ENCODE measurements at places on chromosomes 3 and 15. TPM values are rescaled to one million over a fixed set of nuclear protein-coding genes. Genes with fewer than 3 reads are reported as not detected.

DNA sequence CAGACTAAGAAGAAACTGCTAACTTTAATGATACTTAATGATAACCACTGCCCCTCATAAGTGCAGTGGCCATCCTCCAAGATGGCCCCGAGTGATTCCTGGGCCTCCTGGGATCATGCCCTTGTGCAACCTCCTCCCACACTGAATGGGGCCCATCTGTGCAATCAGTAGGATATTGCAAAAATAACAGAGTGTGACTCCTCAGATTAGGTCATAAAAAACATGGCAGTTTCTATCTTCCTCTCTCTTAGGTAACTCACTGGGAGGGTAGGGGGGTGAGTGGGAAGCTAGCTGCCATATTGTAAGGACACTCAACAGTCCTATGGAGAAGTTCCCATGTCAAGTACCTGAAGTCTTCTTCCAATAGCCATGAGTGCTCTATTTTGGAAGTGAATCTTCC is 173.0 kb downstream of the SHQ1 start:
- no peak for ATAC-seq

DNA sequence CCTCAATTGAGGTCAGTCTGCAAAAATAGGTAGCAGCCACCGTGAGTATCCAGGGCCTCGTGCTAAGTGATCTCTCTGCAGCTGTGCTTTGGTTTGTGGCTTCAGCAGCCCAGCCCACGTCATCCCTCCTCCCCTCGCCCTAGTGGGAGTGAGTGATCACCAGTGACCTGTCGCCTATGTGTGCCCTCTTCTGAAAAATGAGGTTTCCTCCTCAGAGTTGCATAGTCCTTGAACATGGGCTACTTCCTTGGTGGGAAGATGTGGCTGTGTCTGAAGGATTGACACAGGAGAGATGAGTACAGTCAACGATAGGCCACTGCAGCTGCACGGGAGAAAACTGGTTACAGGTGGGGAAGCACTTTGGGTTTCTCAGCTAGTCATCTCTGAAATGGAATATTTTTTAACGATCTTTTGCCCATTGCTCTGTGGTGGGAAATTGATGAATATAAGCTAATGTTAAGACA is 144.8 kb upstream of the BHLHE40 start:
- ATAC-seq = no peak

DNA sequence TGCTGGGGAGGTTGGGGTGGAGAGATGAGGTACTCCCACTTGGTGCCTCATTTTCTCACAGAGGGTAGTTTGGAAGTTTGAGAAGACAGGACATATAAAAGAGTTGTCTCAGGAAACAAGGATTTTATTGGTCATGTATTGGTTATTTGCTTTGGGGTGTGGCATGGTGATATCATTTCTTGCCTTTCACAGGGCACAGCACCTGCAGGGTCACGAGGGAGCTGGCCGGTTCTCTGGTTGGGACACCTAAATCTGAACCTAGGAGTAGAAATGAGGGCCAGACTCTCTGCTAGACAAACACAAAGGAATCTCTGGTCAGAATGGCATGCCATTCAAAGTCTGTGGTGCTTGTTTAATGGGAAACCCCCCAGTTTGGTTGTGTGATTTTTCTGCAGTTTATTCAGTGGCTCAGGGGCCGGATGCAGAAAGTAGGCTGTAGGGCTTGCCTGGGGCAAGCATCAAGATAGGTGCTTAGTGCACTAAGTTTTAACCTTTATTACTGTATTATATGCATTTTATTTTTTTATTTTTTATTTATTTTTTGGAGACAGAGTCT is 237.7 kb upstream of the EIF1B start:
- ATAC-seq = no peak

DNA sequence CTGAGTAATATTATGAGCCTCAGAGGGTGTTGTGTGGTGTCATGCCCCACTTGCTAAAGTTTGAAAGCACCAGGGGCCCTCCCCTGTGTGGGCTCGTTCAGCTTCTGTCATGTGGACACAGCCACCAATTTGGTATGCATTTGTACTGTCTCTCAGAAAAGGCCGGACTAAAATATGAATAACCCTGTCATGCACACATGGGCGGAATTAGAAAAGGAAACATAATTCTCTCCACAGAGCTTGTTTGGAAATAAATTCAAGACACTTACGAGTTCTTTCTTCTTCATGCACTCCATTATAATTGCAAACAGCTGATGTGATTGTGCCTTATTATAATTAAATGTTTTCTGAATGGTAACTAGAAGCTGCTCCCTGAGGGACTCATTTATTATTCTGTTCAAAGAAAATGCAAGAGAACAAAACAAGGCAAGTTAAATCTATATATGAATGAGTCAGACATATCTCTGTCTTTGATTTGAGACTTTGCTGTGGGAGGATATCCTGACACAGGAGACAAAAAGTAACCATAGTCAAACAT is 39.1 kb downstream of the TRPM1 start:
- ATAC-seq = no peak

GRCh38 chr3:43690400-43691119 is at the start of gene ABHD5:
Gene ABHD5 (plus strand): TSS chr3:43690938. CDS start chr3:43690993, 55 bp downstream.
- peak; percentile 94 for ATAC-seq

DNA sequence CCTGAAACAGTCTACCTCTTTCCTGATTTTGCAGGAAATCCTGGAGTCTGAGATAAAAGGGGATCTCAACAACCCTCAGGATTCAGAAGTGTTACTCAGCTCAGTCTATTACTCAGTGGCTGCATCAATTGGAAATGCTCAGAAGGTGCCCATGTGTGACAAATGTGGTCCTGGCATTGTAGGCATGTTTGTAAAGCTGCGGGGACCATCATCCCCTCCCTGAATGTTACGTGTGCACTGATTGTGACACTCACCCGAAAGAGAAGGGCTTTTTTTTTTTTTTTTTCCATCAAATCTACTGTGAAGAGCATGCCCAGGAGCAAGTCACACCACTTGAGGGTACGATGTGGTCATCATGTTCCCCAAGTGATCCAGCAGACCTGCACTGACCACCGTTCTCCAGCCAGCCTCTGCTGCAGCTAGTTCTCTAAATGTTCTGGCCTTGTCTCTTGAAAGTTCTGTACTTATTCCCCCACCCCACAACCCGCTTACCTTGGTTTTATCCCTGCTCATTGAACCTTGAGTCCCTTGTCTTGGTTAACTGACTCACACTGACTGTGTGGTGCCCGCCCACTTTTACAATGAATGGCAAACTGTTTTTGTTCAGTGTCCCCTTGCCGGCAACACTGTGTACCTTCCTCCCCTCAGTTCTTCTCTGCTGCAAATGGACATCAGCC is 19.8 kb downstream of the ST3GAL6 start:
- ATAC-seq = no peak

GRCh38 chr3:155313300-155313699 is 19.8 kb upstream of the STRIT1 start:
- no peak for ATAC-seq

- no peak for ATAC-seq
Measured at GRCh38 chr3:122927726-122928125, 99.8 kb downstream of the SEMA5B start.

DNA sequence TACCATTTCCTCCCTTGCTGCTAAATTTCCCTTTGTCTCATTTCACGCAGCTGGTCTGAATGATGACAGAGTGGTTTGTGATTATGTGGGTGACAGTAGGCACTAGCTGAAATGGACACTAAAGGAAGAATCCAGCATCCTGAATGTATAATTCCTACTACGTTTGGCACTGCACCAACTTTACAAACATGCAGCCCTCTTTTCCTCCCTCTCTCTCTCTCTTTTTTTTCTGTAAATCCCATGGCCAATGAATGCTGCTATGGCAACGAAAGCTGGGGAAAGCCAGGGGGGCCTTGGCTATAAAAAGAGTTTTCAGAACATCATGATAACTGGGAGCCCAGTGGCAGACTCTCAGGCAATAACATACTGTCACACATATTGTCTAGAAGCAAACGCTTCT is 367.2 kb upstream of the AGTR1 start:
- ATAC-seq = no peak

DNA sequence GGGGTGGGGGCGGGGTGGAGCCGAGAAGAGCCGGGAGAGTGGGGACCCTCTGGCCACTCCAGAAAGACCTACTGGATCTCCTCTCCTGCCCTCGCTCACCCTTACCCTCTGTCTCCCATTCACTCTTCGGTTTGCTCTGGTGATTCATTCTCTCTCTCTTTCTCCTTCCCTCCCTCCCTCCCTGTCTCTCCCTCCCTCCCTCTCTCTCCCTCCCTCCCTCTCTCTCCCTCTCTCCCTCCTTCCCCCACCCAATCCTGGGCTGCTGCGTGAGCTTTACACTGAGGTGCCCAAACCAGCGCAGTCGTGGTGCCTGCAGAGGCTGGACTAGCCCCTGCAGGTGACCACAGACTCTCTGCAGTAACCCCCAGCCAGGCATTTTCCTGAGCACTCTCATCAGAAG is 32.2 kb upstream of the ADAMTS17 start:
- peak; percentile 57 for ATAC-seq

GRCh38 chr3:33426068-33426467 is 14.1 kb downstream of the UBP1 start:
- no peak for ATAC-seq

- no peak for ATAC-seq
Measured at GRCh38 chr3:37279236-37279635, 104.9 kb upstream of the LRRFIP2 start.

DNA sequence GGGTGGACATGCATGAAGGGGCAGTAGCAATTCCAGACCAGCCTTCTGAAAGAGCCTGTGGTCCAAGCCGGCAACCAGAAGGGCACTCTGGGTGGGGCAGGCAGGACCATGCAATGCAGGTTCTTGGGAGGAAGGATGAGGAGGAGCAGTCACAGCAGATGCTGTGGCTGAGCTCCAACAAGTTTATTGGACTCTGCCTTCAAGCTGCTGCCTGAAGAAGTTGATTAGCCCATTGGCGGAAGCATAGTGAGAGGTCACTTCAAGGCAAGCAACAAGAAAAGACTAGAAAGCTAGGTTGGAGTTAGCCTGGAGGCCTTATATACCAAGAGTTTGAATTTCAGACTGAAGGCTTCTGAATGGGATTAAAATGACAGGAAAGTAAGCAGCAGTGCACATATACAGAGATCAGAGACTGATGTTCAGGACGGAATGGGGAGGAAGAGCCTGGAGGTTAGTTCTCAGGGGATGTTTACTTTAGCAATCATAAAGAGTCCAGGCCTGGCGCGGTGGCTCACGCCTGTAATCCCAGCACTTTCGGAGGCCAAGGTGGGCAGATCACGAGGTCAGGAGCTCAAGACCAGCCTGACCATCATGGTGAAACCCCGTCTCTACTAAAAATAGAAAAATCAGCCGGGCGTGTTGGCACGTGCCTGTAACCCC is 39.9 kb downstream of the SFMBT1 start:
- no peak for ATAC-seq

The WDR93 gene
- not detected for total RNA-seq

The SECISBP2L gene
- total RNA-seq = 19.3 TPM

The AQP9 gene
- total RNA-seq = 0.60 TPM

The LHFPL4 gene
- not detected for total RNA-seq

The ASB14 gene
- total RNA-seq = not detected

All from esophagus mucosa (tissue), 1 donor.